ENCODE measurements at places on chromosomes 5 and 9.

DNA sequence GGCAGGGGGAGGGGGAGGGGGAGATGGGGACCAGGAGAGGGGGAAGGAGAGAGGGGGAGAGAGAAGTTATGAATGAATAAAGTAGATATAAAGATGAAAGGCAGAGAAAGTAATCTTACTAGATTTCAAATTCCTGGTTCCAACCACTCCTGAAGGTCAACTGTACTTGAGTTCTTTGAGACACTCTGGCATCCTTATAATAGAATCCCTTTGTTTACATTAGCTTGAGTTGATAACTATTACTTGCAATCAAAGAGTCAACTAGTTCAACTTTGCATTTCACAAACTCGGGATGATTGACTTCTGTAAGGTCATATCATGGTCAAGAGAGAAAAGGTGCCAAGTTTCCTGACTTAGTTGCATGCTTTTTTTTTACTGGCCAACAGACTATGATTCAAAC lies 42.2 kb downstream of the BAAT start:
- no peak for DNase-seq

GRCh38 chr9:95089257-95090022 lies 228.1 kb downstream of the FANCC start:
- no peak for DNase-seq

GRCh38 chr5:155727512-155728145 lies 599.3 kb upstream of the SGCD start:
- DNase-seq: no peak

GRCh38 chr5:126023994-126024441 lies 399.2 kb upstream of the GRAMD2B start:
- DNase-seq: no peak

- no peak for DNase-seq
Measured at GRCh38 chr9:107137495-107138202, 145.4 kb upstream of the RAD23B start.

- no peak for DNase-seq
Measured at GRCh38 chr5:98614341-98614740, 159.1 kb upstream of the RGMB start.

GRCh38 chr9:93376411-93376810 lies 75.1 kb upstream of the FAM120A start:
- no peak for DNase-seq

DNA sequence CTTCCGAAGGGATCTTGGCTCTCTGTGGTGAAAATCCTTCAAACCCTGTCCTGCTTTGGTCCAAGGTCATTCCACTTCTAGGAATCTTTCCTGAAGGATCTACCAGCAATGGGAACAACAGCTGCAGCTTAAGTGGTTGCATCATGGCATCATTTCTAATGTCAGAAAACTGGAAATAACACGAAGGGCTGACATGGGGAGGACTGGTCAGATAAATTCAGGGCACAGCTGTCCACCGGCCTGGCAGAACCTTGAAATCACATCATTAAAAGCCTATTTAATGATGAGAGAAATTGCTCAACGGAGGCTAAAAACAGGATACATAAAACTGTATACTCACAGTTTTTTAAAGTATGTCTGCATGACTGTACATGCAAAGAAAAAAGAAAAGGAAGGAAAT lies 28.3 kb downstream of the OLFML2A start:
- no peak for DNase-seq

- no peak for DNase-seq
Measured at GRCh38 chr5:142320430-142320738, 4.4 kb downstream of the SPRY4 start.

DNA sequence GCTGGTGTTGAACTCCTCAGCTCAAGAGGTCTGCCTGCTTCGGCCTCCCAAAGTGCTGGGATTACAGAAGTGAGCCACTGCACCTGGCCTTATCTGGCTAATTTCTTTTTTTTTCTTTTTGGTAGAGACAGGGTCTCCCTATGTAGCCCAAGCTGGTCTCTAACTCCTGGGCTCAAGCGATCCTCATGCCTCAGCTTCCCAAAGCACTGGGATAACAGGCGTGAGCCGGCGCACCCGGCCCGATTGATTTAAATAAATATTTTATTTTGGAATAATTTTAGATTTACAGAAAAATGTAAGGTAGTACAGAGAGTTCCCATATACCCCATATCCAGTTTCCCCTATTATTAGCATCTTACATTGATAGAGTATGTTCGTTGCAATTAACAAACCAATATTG lies 155.0 kb upstream of the MVB12B start:
- no peak for DNase-seq

- no peak for DNase-seq
Measured at GRCh38 chr9:9122230-9122875, 1322.8 kb upstream of the DMAC1 start.

- no peak for DNase-seq
Measured at GRCh38 chr5:44945743-44946142, 137.0 kb downstream of the MRPS30 start.

DNA sequence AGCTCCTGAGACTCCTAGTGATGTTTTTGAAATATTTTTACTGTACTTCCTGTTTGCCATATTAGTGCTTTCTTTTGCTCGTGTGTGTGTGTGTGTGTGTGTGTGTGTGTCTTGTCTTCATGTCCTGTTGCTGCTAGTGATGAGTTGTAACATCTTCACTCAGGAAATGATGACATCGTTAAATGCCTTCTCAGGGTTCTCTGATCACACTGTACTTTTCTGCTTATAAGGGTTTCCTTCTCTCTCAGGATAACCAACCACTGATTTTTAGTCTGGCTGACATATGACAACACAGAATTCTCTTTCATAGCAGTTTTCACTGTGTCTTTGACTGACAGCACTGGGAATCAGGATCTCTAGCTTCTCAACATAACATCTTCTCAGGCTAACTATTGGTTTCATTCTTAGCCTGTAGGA lies 16.1 kb downstream of the SV2C start:
- DNase-seq: no peak

DNA sequence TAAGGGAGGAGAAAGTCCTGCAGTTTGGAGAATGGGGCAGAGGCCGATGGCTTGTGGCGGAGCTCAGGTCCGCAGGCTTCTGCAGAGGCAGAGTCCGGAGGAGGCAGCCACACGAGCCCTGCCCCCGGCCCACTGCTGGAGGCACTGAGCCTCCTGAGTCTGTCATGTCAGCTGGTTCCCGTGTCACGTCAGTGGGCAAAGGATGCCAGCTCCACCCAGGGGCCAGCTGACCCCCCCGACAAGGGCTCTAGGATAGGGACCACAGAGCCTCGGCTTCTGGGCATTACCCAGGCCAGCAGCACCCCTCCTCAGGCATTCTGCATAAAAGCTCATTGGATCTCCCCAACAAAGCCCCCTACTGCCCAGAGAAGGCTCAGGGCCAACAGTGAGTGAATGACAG lies 8.5 kb downstream of the SH3PXD2B start:
- no peak for DNase-seq

- no peak for DNase-seq
Measured at GRCh38 chr9:33751536-33752129, 43.7 kb upstream of the PRSS3 start.

- no peak for DNase-seq
Measured at GRCh38 chr5:17402289-17403121, 95.5 kb upstream of the TAF11L2 start.

DNA sequence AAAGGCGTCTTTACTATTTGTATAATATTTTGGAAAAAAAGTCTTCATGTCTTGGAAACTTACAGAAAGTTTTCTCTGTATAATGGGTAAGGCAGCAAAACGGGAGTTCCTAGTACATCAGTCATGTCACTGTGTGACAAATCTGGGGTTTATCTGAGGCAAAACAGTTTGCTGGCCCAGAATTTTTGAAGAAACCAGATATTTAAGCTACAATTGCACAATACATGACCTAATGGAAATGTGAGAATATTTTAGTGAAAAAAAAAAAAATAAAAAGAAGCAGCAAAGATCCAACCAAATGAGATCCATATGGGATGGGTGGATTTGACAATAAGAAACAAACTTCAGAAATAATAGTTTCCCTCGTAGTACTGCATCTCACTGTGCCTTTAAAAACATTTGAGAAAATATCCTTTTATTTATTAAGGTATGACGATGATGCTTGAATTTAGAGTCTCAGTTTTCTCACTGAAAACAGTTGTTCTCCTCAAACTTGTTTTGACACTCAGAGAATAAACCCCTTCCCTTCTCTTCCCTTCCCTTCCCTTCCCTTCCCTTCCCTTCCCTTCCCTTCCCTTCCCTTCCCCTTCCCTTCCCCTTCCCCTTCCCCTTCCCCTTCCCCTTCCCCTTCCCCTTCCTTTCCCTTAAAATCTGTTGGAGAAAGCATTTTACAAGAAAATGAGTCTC lies 180.5 kb upstream of the TUT7 start:
- no peak for DNase-seq

DNA sequence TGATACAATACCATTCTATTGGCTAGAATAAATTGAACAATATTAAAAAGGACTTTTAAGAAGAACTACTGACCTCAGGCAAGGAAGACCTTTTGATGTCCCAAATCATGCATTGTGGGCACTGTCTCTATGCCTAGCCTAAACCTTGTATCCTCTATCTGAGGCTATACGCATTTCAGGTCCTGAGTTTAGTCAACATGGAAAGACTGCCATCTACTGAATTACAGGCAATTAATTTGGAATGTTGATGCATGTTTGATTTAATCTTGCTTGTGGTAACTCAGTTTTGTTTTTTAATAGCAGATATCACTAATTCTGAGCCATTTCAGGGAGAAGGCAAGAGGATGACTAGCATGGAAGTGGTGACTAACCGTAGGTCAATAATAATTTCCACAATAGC lies 585.3 kb upstream of the CCNG1 start:
- DNase-seq: no peak

DNA sequence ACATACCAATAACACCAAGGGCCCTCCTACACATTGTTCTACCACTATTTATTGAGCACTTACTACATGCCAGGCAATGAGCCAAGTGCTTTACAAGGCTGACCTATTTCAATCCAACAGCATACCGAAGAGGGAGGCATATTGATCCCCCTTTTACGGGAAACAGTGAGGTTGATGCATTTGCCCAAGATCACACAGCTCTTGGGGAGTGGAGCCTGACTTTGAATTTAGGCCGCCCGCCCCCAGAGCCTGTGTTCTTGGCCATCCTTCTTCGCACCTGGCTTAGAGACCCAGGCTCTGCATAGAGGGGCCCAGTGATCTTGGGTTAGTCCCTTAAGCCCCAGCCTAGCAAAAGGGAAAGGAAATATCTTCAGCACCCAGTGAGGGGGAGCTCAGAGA lies 158.1 kb upstream of the IER5L start:
- DNase-seq: no peak

- DNase-seq: no peak
Measured at GRCh38 chr9:84886866-84887265, 217.3 kb downstream of the NTRK2 start.

DNA sequence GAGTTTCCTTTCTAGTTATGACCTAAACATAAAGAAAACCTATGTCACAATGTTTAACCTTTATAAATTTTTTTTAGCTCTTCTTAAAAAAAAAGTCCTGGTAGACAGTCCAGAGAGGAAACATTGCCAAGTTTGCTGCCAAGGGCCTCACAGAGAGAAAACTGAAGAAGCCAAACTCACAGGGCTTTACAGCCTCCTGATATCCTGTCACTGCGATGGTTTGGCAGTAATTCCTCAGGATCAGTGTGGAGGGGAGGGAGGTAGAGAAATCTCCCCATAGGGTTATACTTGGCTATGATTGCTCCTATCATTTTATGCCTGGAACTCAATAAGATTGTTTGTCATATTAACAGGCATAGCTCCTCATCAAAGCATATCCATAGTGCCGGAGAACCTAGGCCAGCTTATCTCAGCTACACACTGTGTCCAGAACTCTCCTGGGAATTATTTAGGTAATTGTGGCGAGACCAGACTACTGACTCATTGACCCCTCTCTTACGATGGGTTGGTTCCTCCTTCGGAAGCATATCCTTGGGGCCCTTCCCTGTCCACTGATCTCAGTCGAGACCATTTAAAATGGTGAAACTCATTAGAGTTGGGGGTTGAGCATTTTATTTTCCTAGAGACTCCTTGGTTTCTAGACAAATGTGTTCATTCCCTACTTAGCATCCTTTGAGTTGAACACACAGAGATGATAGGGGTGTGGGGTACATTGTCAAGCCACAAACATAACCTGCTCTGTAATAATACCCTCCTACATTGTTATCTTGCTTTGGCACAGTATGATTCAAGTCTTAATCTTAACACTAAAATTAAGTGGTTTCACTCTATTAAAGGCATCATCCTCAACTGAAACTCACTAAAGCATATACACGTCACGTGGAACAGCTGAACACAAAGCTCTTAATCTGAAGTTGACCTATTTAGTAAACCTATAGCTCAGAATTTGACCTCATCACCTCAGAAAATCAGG lies 53.4 kb upstream of the TMC1 start:
- no peak for DNase-seq

DNA sequence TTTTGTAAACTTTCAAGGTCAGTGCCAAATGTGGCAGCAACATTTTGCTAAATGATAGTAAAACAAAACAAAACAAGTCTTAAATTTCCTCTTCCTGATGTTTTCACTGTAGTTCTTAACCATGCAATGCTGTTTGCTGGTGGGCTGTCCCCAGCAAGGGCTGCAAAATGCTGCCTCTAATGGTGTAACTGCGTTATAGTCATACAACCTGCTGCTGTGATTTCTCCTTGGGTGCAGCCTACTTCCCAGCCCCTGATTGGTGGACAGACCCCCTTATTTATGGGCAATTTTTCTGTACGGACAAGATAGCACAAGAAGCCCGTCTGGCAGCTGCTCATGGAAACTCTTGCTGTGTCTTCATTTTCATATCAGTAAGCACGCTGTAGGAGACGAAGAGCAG lies 26.6 kb upstream of the PIP5K1B start:
- no peak for DNase-seq

- DNase-seq: no peak
Measured at GRCh38 chr9:16387382-16387781, 483.1 kb downstream of the BNC2 start.

DNA sequence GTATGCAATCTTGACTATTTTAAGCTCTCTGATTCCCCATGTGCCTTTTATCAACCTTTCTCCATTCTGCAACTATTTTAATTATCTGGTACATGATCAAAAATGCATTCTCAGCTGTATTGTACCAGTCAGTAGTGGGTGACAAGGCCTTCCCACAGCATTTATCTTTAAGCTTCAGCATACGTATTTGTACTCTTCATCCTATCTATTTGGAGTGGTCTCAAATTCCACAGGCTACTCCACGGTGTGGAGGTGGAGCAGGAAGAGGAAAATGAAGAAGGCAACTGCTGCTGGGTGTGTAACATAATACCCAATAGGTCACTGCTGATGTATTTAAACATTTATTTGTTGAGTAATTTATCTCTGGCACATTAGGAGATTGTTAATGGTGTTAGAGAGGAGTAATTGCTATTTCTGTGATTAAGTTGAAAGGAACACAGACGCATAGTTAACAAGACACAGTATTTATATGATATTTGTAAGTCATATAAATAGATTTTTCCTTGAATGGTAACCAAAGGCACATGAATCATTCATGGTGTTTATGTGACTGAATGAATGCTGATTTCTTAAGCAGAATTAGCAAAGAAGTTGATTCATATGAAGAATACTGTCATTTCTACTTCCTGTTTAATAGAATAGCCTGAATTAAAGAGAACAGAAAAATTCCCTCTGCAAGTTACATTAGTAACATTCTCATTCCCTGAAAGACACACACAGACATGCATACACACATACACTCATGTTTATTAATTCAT lies 153.8 kb upstream of the NR3C1 start:
- no peak for DNase-seq

GRCh38 chr9:121059513-121059912 lies 9.4 kb upstream of the C5 start:
- no peak for DNase-seq

- DNase-seq: no peak
Measured at GRCh38 chr5:109412981-109413402, 3.2 kb upstream of the PJA2 start.

- no peak for DNase-seq
Measured at GRCh38 chr5:75603371-75603770, 7.9 kb upstream of the ANKDD1B start.
